ENCODE measurements at places on chromosomes 11 and 22.

DNA sequence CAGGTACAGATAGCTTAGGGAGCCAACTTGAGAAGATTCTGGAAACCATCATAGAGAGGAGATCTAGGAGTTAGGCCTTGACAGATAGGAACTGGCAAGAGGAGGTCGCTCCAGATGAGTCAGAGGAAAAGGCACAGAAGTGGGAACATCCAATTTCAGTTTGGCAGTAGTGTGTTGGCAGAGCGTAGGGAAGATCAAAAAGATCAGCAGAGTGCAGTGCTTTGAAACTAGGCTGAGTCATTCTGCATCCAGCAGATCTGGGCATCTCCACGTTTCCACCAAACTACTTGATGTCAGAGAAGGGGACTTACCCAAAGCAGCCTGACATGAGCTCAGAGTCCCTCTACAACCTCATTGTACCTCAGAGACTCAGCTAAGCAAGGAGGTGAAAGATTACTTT, 58.5 kb downstream of the GAB4 start:
- H3K36me3 ChIP-seq: no peaks in the 10 kb centered on the region
- no peak overlapping the region for H3K27ac ChIP-seq
- H3K4me3 ChIP-seq: no peak overlapping the region
- DNase-seq: no peak
- H3K4me1 ChIP-seq: no peaks in the 10 kb centered on the region

DNA sequence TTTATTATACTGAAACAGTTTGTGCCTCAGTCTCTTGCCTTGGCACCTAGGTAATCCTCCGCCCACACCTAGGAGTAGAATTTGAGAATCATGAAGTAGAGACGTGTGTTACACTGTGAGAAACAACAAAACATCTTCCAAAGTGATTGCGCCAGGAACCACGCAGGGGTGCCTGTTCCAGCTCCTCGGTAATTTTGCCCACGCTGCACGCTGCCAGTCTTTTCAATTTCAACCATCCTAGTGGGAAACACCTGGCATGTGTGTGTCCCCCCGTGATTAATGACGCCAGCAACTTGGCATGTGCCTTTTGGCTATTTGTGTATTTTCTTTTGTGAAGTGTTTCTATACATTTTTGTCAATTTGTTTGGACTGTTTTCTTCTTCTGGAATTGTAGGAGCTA, 919.1 kb downstream of the BRD1 start:
- no peak overlapping the region for H3K27ac ChIP-seq
- H3K4me3 ChIP-seq: no peak overlapping the region
- no peaks in the 10 kb centered on the region for H3K4me1 ChIP-seq
- DNase-seq: no peak
- no peaks in the 10 kb centered on the region for H3K27me3 ChIP-seq
- no peaks in the 10 kb centered on the region for H3K36me3 ChIP-seq

DNA sequence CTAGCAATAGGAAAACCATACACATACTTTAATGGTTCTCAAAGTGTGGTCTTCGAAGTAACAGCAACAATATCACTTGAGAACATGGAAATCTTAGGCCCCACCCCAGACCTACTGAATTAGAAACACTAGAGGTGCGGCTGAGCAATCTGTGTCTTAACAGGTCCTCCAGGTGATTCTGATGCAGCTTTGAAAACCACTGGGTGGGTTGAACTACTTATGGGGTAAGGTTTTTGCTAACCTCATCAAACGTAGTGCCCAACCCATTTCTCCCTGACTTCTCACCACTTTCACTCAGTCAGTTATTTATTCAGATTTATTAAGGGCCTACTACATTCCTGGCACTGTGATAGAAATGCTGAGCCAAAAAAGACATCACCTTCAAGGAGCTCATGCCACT, 3.7 kb downstream of the MPZL2 start:
- no peak overlapping the region for H3K27ac ChIP-seq
- DNase-seq: no peak
- no peaks in the 10 kb centered on the region for H3K36me3 ChIP-seq
- no peaks in the 10 kb centered on the region for H3K27me3 ChIP-seq
- peaks cover 5% of the 10 kb centered on the region for H3K4me1 ChIP-seq

DNA sequence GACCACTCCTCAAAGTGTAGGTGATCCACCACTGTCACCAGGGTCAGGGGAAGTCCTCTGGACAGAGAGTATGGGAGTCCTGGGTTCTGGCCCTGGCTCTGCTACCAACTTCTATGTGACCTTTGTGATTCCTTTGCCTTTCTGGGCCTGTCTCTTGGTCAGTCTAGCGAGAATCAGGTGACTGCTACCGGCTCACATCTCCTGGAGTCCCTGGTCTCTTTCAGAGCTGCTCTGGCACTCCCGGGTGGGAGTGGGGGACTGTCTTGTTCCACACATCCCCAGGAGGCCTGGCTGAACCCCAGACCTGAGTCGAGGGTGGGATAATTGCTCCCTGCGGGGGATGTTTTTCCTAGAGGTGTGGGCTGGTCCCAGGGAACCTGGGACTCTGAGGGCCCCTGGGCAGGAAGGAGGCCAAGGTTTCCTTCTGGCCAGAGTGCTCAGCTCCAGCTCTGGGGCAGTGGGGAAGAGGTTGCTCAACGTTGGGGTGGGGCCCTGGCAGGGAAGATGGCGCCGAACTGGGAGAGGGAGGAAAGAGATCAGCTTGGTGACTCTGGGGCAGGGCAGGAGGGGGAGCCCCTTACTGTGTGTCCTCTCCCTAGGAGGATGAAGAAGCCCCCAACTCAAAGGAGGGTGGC, 2.1 kb downstream of the SOX10 start:
- H3K36me3 ChIP-seq: no peaks in the 10 kb centered on the region
- peaks cover 10% of the 10 kb centered on the region for H3K4me1 ChIP-seq
- H3K27me3 ChIP-seq: no peaks in the 10 kb centered on the region
- H3K4me3 ChIP-seq: no peak overlapping the region

DNA sequence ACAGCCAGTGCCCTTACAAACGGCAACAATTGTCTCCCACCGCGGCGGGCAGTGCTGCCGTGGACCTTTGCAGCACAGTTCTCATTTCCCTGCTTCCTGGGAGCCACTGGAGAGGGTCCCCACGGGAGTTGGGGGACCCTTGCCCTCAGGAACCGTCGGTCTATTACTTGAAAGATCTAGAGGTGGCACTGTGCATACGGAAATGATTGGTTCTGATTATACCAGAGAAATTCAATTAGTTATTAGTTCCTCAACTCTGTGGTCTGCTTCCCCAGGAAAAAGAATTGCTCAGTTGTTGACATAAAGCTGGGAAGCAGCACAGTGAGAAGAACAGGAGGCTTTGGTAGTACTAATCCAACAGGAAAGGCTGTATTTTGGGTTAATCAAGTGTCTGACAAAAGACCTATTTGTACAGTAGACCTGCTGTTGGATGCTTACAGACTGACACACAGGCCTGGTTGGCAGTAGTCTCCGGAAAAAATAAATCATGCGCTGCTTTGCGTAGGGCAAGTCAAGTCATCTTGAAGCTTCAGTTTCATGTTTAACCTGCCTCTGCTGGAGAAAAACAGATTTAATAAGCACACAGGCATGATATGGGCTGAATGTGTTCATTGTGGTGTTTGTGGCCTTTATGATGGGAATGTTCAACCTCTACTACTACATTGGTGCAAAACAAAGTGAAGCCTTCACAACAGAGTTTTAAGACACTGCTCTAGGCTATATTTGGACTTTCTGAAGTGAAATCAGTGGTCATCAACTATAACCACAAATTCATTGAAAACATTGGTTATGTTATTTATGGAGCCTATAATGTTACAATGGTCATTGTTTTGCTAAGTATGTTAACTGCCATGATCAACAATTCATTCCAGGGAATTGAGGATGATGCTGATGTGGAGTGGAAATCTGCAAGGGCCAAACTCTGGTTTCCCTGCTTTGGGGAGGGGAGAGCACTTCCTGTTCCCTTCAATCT, 54.6 kb upstream of the SC5D start:
- no peaks in the 10 kb centered on the region for H3K27me3 ChIP-seq
- no peaks in the 10 kb centered on the region for H3K36me3 ChIP-seq
- H3K27ac ChIP-seq: no peak overlapping the region
- peaks cover 6% of the 10 kb centered on the region for H3K4me1 ChIP-seq

DNA sequence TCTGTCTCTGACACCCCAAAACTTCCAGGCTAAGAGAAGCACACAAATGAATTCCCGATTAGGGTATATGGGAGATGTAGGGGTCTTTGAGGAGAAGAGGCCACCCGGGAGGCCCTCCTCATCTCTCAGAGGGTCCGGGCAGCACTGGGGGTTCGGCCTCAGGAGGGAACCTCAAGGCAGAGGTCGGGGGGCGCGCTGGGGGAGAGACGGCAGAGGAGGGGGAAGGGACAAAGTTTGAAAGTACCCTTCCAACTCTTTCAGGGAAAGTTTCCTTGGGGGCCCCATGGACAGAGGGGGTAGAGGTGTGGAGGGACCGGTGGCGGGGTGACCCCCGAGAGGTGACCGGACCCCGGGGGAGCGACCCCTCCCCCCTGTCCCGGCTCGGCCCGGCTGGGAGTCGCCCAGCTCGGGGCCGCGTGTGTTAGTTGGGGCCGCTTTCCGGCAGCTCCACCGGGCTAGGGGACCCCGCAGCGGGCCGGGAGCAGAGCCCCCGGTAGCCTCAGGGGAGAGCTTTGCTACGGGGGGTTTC, 3.3 kb upstream of the GCAT start:
- H3K36me3 ChIP-seq: no peaks in the 10 kb centered on the region
- H3K4me1 ChIP-seq: peaks cover 46% of the 10 kb centered on the region
- H3K4me3 ChIP-seq: peak overlapping the region; percentile 62
- no peaks in the 10 kb centered on the region for H3K27me3 ChIP-seq

DNA sequence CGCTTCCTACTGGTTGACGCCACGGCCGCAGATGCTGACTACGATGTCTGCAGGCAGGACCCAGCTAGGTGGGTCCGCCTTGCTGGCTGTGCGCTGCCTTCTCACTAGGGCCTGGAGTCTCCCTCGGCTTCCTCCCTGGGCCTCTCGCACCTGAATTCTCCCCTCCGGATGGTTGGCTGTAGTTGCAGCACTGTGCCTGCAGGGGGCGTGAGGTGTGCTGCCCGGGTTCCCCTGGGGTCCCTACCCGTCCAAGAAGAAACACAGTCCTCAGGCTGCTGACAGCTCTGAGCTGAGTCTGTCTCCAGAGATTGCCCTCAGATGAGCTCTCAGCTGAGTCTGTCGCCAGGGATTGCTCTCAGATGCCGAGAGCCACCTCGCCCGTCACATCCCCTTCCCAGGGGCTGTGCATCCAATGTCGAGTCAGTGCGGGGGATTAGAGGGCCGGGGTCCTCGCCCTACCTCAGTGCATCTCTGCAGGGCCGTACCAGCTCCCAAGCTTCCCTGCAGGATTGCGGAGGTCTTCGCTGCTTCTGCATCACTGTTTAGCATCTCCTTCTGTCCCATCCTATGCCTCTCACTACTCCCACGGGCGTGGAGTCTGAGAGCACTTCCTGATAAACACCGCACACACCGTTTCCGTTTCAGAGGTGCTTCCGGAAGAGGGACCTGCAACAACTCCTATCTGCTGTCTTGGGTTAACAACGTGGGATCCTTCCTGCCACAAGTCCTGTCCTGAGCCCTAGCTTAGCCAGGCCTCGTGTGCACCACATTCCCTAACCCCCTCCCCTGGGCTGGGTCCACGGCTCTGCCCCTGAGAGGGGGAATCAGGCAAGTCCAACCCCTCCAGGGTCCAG, 196.9 kb downstream of the CSNK2A3 start:
- no peaks in the 10 kb centered on the region for H3K36me3 ChIP-seq
- no peak overlapping the region for H3K27ac ChIP-seq
- peak; percentile 43 for DNase-seq
- H3K4me3 ChIP-seq: peak overlapping the region; percentile 34
